ENCODE measurements at places on chromosomes 5 and 9.
A peak's percentile ranks its signal among the peaks of the same experiment; 100 is the strongest.

GRCh38 chr5:162573758-162574157 is 506.2 kb downstream of the GABRG2 start:
- no peak for DNase-seq

- no peak for DNase-seq
Observed at GRCh38 chr5:21574961-21575360, 1278.2 kb downstream of the CDH12 start.

- no peak for DNase-seq
Observed at GRCh38 chr5:131462454-131462853, 172.6 kb downstream of the RAPGEF6 start.

DNA sequence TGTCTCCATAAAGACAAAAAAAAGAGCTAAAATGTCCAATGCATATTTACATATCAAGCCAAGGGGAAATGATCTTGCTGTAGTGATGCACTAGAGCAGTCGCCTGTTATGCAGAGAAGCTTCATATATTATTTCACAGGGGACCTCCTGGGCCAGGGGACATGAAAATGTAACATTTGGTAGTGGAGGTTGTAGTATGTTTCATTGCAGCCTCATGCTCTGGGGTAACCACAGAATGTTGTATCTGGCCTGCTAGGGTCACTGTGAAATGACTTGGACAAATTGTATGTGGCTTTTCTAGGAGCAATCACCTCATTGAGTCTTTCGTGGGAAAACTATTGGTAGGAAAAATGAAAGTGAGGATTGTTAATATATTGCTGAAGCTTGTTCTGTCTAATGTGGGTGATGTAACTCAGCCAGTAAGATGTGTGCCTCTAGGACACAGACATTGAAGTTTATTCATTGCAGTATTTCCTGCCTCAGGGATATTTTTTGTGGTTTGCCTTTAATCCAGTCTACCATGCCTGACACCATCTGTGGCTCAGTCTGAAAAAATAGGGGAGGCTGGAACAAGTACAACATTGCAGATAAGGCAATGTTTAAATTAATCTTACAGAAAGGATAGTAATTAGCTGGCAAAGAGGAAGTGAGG is 430.8 kb upstream of the TNC start:
- no peak for DNase-seq

DNA sequence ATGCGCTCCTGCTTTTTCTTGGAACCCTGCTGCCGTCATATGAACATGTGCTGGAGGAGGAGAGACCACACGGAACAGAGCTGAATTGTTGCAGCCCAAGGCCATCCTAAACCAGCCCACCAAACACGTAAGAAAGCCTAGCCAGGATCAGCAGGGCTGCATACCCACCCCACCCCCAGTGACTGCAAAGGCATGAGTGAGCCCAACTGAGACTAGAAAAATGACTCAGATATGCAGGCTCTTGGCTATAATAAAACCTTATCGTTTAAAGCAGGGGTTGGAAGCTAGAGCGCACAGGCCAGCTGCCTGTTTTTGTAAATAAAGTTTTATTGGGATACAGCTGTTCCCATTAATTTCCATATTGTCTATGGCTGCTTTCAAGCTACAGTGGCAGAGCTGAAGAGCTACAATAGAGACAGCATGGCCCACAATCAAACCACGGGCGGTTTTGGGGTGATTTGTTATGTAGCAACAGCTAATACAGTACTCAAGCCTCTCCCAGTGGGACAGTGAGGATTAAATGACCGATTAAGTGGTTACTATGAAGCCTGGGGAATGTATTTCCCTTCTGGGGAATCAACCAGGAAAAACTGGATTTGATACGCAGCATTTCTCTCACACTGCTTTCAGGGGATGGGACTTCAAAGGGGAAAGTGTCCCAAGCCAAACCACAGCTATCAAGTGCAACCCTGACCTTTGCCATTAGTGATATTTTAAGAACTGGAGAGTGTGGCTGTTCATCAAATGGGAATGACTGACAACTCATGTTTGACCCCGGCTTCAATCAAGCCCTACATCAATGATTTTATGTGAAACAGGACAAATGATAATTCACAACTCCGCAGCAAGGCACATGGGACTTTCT is 6.3 kb downstream of the SHB start:
- DNase-seq = peak; percentile 55

- DNase-seq = peak; percentile 95
Observed at GRCh38 chr9:35728041-35728971, 3.7 kb downstream of the TLN1 start.

GRCh38 chr9:34233672-34234071 is 54.8 kb downstream of the UBAP1 start:
- DNase-seq = no peak

DNA sequence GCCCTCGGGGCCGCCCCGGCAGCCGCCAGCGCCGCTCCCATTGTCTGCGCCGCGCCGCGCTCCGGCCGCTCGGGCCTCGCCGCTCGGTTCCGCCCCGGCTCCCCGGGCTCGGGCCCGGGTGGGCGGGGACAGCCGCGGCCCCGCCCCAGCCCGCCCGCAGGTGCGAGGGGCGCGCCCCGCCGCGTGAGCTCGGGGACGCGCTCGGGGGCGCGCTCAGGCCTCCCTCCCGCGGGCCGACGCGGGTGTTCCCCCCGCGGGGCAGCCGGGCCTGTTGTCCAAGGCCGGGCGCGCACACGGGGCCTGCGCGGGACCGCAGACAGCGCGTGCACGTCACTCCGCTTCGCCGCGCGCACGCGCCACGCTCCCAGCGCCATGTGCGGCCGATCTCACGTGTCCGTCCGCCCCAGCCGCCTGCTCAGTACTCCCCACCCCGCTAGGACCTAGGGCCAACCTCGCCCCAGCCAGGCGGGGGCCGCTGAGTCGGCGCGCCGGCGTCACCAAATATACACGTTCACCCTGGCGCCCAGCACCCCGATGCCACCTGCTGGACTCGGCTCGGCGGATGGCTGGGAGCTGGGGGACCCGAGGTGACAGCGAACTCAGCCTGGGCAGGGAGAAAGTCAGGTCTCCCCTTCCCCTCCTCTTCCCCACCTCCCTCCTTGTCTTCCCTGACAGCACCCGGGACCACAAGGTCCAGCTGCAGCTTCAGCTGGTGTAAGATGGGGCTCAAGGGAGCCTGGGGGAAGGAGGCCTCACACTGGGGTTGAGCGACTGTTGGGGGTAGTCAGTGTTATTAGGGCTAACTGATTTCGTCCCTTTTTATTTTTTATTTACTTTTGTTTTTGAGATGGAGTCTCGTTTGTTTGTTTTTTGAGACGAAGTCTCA is 14.3 kb downstream of the GBGT1 start:
- peak; percentile 93 for DNase-seq

- DNase-seq = no peak
Observed at GRCh38 chr9:14061936-14062585, 251.9 kb downstream of the NFIB start.

- DNase-seq = no peak
Observed at GRCh38 chr5:152501294-152501693, 96.2 kb upstream of the NMUR2 start.

GRCh38 chr9:13447843-13448422 is 168.4 kb upstream of the MPDZ start:
- DNase-seq = no peak

DNA sequence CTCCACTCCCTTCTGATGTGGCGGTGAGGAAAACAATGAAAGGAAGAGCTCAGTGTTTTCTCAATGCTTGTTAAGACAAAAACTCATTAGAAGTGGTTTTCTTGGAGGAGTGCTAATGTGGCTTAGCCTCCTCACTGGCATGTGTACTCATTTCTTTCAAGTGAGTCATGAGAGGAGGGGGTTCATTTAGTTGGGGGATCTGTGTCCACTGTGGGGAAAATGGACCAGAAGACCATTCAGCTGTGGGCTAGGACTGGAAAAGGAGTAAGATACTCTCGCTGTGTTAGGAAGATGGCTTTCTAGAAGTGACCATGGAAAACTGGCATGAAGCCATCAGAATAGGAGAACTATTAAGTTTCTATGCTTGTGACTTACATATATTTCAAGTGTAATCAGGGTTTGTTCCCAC is 23.5 kb downstream of the KLF9 start:
- DNase-seq = no peak

DNA sequence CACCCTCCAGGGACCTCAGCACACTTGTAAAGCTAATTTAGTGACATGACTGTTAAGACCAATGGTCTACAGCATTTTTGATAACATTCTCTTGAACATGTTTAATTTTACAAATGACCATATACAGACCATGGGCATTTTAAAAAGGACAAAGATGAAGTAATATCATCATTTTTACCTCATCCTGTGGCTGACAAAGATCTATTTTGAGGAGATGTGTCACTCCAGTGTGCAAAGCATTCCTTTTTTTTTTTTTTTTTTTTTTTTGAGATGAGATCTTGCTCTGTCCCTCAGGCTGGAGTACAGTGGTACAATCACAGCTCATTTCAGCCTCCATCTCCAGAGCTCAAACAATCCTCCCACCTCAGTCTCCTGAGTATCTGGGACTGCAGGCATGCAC is 118.2 kb upstream of the TBC1D2 start:
- no peak for DNase-seq

GRCh38 chr9:28668158-28668557 is 1094.9 kb upstream of the C9orf72 start:
- DNase-seq = no peak

DNA sequence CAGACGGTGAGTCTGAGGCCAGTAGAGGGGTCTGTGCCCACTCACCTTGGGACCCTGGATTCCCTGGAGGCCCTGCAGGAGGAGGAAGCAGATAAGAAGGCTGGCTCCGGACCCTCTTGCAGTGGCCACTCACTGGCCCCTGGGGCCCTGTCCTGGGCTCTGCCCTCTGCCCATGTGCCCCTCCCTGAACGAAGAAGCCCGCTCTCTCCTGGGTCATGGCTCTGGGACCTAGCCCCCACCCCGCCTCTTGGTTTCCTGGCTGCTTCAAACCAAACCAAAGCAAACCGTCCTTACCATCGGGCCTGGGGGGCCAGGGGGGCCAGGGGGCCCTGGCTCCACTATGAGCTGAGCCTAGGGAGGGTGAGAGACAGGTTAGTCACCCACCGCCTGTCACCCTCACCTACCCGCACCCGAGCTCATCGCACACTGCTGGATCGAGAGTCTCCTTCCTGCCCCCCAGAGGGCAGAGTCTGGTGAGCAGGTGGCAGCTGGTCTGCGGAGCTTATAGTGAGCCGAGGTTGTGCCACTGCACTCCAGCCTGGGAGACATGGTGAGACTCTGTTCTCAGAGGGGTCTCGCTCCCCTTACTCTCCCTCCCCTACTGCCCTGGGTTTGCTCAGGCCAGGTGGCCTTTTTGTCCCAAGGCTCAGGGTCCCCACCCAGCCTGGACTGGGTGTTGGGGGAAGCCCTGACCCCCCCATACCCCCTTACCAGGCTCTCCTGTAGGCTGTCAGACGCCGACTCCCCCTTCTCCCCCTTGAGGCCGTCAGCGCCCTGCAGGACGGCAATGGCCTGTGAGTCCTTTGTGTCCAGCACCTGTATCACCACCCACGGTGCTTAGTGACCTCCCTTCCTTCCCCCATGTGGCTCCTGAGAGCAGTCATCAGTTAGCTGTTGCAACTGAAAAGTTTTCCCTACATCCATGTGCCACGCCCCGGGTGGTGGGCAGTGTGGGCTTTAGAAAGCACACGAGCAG is 15.2 kb upstream of the PHYKPL start:
- no peak for DNase-seq

DNA sequence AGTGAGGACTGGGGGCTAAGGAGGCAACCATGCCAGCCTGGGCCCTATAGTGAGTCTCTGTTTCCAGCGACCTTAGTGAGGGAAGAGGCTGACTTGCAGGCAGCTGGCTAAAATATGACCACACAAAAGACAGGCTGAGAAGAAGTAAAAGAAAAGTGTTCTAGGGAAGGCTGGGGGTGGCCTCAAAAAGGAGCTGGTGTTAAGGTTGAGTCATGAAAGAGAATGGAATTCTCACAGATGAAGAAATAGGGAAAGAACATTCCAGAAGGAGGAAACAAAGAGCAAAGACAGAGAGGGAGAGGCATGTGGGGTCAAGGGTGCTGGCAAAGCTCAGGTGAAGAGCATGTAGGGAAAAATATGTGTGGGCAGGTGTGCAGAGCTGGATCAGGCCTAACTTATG is 302.7 kb upstream of the RFX3 start:
- DNase-seq = no peak

- no peak for DNase-seq
Observed at GRCh38 chr5:145591578-145591977, 243.6 kb downstream of the PRELID2 start.

DNA sequence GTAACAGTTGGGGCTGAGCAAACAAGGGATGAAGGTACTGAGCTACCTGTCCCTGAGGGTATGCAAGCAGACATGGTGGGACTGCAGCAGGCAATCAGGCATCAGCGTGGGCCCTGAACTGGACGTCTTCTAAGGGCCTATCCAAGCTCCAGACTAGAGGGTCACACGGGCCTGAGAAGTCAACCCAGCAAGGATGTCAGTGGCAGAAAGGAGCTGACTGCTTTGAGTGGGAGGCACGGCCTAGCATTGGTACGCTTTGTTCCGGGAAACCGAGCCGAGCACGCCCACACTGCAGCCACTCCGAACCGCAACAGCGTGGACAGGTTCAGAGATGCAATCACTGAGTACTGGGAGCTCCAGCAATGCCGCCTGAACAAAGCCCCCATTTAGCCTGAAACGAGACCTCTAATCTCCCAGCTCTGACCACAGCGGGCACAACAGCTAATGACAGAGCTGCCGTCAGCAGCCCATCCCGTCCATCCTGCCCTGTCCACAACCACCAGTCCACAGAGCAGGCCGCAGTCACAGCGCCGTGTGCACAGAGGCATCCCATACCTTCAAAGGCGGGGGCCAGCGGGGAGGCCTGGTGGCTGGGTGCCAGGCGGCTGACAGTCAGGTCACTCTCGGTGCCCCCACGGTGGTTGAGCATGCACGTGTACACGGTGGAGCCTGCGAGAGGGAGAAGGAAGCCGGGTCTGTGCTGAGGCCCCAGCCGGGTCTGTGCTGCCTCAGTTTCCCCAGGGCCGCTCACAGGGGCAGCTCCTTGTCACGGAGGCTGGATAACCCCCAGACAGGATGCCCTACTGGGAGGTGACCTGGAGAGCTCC is 44.2 kb downstream of the SARDH start:
- no peak for DNase-seq

- DNase-seq = no peak
Observed at GRCh38 chr5:105616599-105616998, 2054.0 kb upstream of the NUDT12 start.

DNA sequence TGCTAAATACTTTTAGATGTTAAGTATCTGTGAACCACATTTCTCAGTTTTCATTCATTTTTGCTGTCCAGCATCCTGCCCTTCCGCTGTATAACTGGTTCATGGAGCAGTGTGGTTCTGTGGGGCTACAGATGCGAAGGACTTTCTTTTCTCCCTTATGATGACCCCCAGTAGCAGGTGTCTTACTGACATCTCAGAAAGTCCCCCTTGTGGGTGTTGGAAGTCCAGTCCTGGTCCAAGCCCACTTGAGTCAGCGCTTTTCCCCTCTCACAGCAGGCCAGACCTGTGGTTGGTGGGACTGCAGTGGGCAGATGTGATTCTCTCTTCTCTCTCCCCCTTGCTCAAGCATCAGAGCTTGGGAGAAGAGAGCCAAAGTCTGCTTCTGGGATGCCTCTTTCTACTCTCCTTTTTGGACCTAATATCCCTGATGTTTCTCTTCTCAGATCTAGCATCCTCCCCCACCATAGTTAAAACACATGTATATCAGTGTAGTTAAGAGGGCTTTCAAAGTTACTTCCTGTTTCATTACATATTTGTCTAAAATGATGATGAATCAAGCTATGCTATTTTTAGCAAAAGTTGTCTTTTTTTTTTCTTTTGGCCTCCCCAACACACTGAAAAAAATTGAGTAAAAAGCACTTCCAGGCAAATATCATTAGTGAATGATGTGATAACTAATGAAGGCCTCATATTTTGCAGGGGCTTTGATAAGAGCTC is 119.5 kb upstream of the ZNF618 start:
- no peak for DNase-seq

Measured in MG63 (cell line).